ENCODE measurements at places on chromosomes 13 and 19.

DNA sequence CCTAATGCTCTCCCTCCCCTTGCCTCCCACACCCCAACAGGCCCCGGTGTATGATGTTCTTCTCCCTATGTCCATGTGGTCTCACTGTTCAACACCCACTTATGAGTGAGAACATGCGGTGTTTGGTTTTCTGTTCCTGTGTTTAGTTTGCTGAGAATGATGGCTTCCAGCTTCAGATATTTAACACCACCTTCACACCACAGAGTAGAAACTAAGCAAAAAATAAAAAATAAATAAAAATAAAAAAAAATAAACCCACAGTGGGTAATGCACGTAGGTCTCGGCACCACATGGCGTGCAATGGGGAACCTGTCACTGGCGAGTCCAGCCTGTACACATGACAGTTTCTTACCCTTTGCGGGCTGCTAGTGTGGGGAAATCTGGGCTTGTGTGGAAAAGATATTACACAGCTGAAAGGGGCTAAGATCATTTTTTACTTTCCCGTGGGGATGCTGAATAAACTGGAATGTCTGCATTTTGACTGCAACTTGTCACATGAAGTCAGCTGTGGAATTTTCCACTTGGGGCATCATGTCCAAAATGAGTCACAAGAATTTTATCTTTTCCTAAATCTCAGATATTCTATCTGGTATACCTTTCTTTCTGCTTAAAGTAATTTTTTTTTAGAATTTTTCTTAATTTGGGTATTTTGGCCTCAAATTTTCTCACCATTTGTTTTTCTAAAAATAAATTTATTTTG lies 170.5 kb downstream of the IRS2 start:
- no peak for DNase-seq

DNA sequence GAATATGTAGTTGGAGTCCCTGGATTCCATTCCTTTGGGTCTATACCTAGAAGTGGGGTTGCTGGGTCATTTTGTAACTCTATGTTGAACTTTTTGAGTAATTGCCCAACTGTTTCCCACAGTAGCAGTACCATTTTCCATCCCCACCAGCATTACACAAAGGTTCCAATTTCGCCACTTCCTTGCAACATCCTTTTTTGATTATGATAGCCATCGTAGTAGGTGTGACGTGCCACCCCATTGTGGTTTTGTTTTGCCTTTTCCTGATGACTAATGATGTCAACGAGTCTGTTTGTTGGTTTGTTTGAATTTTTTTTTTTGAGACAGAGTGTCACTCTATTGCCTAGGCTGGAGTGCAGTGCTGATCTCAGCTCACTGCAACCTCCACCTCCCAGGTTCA lies 3.3 kb upstream of the PEX11G start:
- DNase-seq = no peak

- DNase-seq = no peak
These were observed 90.7 kb downstream of the ATP8A2 start for GRCh38 chr13:25462301-25463125.

DNA sequence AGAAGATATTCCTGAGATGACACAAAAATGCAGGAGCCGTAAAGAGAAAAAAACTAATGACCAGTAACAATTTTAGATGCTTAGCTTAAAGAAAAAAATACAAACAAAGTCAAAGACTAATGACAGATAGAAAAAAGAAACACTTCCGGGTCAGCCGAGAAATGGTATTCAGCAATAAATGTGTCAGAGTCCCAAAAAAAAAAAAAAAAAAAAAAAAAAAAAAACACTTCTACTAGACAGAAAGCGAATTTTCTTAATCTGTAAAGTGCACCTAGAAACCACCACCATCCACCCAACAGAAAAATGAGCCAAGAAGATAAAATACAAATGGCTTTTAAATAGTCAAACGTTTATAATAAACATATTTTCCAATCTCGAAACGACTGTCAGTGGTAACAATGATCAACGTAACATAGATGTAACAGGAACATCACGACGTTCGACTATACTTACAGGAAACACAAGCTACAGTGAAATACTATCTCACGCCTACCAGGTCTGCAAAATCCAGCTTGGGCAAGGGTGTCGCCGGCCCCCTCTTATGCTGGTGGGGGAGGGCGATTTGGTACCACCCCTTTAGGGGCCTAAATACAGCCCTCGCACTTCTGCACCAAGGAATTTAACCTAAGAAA lies 10.6 kb downstream of the ABHD17A start:
- peak; percentile 44 for DNase-seq

DNA sequence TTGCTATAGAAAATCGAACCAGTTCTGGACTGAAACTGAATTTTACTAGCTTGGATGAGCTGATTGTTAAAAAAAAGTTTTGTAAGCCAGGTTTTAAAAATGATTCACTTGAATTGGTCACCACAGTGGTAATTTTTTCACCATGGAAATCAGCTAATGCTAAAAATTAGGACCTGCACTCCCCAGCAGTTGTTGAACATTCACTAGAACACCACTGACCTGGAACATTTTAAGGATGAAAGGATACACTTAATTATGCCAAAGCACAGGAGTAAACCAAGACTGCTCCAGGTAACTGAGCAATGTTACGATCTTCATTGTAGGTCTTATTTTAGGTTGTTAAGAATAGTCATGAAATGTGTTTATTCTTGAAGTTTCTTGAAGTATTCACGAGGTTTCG lies 1342.6 kb upstream of the SPRY2 start:
- no peak for DNase-seq

DNA sequence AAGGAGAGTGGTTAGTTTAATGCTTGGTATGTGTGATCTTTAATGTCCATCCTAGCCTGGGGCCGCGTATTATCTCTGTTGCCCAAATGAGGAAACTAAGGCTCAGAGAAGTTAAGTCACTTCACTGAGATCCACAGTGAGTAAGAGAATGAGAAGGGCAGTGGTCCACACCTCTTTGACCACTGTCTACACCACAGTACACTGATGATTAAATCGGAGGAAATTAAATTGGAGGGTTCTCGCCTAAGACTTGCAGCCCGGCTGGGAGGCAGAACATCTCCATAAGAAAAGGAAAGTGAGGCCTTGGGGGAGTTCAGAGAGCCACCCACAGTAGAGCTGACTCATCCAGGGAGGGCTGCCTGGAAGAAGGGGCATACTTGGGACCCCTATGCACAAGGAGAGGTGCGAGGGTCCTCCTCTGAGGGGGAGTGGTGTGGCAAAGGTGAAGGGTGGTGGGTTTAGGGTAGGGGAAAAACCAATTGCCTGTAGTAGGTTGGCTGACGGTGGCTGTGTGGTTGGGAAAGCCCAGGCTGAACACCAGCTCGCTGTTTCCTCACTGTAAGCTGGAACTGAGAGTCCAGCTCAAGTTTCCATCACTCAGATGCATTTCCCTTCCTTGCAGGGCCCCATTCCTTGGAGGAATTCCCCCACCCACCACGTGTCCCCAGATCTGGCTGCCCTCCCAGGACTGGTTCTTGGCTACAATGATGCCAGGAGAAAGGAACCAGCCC lies 15.0 kb upstream of the DHRS12 start:
- no peak for DNase-seq

DNA sequence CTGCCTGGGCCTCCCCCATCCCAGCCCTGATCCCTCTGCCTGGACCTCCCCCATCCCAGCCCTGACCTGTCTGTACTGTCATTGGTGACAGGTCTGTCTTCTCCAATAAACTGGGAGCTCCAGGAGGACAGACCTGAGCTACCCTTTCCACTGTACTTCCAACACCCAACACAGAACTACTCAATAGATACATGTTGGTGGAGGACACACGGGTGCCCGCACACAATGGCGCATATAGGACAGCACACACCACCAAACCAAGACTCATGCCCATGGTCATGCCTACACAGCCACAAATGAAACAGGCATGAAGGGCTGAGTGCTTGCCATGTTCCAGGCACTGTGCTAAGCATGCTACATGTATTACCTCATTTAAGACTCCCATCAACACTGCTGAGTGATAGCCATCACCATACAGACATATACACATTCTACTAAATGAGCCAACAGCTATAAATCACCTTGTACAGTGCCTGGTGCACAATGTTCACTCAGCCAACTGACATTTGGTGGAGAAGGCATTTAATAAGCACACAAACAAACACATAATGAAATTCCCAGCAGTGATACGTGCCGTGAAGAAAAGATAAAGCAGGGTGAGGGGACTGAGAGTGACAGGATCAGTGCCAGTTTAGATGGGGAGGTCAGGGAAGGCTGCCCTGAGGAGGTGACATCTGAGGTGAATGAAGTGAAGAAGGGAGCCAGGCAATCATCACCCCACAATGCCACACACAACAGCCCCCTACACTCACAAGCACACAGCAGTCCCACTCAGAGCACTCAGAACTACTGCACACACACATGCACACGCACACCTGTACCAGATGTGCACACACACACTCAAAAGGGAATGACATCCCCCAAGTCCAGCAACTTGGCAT lies 857 bp downstream of the POU2F2 start:
- no peak for DNase-seq

DNA sequence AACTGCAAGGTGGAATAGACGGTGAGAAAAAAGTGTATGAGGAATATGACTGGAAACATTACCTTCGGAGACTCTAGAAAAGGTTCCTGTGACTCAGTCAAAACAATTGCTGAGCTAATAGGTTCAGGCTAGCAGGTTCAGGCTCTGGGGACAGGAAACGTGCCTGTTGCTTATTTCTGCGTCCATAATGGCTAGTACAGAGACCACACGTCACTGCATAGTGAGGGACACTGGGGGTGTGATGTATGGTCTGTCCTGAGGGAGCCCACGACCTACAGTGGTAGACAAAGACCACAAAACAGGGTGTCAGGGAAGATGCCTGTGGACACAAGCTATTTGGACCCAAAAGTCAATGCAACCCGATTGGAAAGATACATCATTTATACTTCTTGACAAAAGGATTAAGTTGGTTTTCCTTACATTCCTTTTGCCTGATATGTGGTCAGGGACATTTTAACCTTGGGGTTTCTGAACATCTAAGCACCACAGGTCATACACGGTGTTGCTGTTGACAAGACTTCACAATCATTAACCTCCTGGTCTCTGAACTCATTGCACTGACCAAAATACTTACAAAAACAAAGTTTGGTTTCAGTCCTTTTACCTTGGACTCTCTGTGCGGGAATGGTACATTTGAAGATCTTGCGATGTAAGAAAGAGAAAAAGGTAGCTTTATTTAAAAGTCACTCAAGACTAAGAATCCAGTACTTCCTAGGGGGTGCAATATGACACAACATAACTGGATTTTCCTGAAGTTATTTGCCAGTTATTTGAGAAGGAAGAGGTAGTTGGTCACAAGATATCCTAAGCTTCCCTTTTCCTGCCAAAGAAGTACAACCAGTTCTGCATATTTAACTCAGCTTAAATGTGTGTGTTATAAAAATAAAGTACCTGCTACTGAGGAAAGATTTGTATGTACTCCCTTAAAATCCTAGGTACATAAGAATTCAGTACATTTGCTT lies 20.0 kb downstream of the CRYL1 start:
- DNase-seq = no peak

DNA sequence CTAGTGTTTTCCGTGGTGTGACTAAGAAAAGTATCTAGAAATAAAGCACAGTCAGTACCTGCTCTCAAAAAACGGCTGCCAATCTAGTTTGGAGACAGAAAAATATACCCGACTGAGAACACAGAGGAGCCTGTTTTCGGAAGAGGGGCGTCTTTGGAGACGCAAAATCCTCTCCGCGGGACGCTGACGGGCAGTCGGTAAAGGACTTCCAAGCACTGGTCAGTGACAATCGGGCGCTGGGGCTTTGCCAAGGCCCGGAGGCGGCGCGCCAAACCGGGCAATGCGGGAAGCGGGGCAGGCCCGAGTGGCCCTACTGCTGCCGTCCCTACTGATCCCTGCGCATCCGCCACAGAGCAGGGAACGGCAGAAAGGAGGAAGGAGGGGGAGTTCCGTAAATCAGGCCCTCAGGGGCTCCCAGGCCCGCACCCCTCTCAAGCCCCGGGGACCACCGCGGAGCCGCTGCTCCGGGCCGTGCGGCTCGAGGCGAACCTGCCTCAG lies 588 bp upstream of the DPY19L3 start:
- no peak for DNase-seq

DNA sequence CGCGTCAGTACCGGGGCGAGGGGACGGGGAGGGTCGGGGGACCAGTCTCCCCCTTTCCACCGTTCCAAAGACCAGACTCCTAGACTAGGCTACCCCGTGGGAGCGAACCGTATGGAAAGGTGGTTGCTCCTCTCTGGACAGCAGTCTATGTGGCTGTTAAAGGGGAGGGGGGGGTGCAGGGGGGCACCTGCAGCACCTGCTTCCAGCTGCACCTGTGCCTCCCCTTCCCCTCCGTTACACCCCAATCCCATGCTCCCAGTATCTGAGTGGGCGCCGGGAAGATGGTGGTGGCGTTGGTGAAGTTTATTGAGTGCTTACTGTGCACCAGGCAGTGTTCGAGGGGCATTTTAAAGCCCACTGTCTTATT lies 557 bp downstream of the ZNF524 start:
- DNase-seq = no peak

DNA sequence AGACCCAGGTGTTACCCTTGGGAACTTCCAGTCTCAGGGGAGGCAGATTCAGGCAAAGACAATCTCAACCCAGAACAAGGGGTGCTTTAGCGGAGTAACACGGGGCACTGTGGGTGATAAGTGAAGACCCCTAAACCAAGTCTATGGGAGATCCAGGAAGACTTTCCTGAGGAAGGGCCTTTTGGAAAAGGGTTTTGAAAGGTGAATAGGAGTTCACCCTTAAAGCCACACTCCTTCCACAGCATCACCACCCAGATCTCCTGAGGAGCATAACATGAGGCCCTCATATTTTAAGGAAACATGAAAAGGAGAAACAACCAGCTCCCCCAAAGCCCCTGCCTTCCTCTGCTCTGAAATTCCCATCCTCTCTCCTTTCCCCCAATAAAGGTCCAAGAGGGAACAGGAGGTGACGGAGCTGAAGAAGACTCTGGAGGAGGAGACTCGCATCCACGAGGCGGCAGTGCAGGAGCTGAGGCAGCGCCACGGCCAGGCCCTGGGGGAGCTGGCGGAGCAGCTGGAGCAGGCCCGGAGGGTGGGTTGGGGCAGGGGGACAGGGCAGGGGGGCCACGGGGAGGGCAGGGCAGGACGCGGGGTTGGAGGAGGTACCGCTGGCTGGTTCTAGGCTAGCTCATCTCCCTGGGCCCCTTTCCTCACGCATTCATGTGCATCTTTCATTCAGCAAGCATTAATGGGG lies 52.7 kb downstream of the KCNC3 start:
- DNase-seq = no peak

DNA sequence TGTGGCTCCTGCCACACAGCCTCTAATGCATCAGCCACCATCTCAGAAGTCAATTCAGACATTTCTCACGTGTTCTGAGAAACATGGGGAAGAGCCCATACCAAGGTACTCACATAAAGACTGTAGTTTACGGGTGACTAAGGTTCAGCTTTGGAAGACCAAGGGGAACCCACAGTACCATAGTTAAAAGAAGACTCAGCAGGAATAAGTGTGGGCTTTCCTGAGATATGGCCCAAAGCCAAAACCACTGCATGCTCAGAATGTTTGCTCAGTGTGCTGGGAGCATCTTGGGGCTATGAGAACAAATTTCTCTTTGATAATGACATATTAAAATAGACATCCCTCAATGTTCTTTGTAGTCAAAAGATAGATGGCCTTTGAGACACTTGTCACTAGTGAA lies 283.8 kb downstream of the DCT start:
- DNase-seq = no peak

- DNase-seq = no peak
These were observed 112.7 kb downstream of the OLFM4 start for GRCh38 chr13:53141336-53141735.

GRCh38 chr13:50390503-50391248 lies 375.4 kb downstream of the KCNRG start:
- no peak for DNase-seq

- DNase-seq = no peak
These were observed 265.6 kb downstream of the GPC5 start for GRCh38 chr13:91664039-91664438.

- DNase-seq = peak; percentile 81
These were observed 70.8 kb downstream of the NUFIP1 start for GRCh38 chr13:44918326-44919103.
